ENCODE measurements at places on chromosomes 5 and 9.

DNA sequence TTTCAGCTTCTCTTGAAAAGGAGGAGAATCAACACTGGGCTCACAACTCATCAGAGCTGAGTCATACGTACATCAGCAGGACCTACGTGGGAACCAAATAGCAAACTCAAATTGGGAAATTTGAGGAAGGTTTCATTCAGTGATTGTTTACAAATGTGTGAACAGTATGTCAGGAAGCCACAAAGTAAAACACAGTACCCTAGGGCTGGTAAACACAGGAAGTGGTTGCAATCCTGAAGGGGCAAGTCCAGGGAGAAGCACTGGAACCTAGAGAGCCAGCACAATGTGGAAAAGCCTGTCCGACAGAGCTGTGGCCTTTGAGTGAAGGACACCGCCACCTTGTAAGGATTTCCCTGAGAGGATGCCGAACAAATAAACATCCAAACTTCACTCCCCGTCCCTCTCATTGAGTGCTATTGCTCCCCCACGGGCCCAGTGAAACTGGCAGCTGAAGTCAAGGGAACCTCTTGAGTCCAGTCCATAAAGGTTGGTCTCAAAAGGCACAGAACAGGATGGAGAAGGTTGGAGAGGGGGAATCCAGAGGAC lies 26.7 kb upstream of the RICTOR start:
- DNase-seq, result peak; percentile 96

- no peak for DNase-seq
Measured at GRCh38 chr5:8954801-8955200, 591.1 kb downstream of the SEMA5A start.

DNA sequence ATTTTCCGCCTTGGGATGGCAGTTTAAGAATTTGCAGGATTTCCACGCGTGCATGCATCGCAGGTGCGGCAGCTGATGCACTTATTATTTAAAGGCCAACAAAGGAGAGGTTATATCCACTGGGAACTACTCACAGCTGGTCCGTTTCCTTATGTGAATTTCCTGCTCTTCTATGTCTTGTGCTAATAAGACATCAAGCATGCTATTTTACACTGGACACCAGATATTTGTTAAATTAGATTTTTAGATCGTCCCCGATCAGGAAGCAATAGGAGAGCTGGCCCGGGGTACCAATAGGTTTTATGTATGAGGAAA lies 476 bp upstream of the DTWD2 start:
- no peak for DNase-seq

GRCh38 chr5:124590686-124591085 lies 155.8 kb downstream of the ZNF608 start:
- DNase-seq, result no peak

DNA sequence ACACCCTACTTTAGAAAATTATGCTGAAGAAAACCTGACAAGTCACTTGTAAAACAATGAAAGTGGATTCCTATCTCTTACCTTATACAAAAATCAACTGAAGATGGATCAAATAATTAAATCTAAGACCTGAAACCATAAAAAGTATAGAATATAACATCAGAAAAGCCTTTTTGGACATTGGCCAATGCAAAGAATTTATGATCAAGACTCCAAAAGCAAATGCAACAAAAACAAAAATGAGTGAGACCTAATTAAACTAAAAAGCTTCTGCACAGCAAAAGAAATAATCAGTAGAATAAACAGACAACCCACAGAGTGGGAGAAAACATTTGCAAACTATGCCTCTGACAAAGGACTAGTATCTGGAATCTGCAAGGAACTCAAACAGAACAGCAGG lies 303.0 kb upstream of the CDH9 start:
- no peak for DNase-seq

DNA sequence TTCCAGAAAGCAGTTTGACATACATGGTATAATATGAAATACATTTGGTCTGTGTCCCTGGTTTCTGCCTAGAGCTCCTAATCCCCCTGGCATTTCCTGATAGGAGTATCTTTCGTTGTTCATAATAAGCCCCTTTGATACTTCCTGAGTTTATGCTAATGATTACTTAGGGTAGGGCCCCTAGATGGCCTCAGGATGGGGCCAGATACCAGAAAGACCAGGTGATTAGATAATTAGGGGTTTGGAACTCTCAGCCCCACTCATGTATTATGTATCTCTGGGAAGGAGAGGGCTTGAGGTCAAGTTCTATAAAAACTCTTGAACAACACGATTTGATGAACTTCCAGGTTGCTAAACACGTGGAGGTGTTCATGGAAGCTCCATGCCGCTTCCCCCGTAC lies 163.3 kb upstream of the ZNF608 start:
- DNase-seq, result no peak

GRCh38 chr5:143418140-143418866 lies 14.8 kb upstream of the NR3C1 start:
- no peak for DNase-seq

- DNase-seq, result peak; percentile 85
Measured at GRCh38 chr9:33452828-33453271, 5.5 kb upstream of the AQP3 start.

- no peak for DNase-seq
Measured at GRCh38 chr5:7207979-7208378, 188.0 kb upstream of the ADCY2 start.

GRCh38 chr5:157431544-157432200 lies 28.3 kb upstream of the NIPAL4 start:
- DNase-seq, result peak; percentile 75

GRCh38 chr9:1320051-1320557 lies 269.9 kb downstream of the DMRT2 start:
- no peak for DNase-seq

DNA sequence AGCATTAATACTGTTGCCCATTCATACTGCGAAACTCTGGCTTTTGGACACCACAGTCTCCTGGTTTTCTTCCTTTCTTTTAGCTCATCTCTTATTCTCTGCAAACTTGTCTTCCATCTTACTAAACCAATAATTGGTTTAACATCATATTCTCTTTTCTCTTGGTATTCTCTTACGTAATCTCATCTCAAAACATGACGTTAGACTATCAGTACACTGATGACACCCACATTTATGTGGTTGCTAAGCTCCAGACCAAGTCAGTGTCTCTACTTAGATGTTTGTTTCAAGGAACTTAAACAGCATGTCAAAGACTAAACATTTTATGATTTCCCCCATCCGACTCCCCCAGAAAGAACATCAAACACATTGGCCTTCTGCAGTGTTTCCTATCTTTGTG lies 2.1 kb downstream of the PRRC1 start:
- DNase-seq, result peak; percentile 13

- peak; percentile 74 for DNase-seq
Measured at GRCh38 chr9:36401164-36401740, 1.2 kb upstream of the RNF38 start.

DNA sequence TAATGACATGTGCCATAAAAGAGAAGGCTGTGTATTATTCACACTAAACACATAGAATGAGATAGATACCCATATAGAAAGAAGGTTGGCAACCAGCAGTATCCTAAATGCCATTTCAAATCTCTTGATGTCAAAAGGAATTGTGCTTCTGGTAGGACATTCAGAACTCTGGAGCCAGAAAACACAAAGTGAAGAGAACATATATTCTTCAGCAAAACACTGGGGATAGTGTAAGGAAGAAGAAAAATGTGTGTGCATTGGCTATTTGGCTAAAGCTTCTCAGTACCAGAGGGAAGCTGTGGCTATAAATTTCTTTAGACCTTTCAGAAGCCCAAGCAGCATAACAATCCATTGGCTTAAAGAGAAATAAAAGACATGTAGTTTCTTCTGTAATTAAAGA lies 551.6 kb upstream of the C9orf72 start:
- DNase-seq, result no peak

DNA sequence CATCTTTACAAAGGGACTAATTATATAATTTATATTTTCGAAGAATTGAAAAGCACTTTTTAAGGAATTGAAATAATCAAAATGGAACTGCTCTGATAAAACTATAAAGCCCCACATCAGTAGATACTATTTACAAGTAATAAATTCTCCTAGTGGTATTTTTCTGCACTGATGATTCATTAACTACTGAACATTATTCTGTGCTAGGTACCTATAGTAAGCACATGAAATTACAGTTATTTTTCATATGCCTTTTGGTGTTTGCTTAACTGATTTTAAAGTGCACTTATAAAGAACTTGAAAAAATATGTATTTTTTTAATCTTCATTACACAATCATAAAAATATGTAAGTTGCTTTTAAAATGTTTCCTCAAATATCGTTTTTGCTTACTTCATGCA lies 123.0 kb downstream of the MAN2A1 start:
- no peak for DNase-seq

DNA sequence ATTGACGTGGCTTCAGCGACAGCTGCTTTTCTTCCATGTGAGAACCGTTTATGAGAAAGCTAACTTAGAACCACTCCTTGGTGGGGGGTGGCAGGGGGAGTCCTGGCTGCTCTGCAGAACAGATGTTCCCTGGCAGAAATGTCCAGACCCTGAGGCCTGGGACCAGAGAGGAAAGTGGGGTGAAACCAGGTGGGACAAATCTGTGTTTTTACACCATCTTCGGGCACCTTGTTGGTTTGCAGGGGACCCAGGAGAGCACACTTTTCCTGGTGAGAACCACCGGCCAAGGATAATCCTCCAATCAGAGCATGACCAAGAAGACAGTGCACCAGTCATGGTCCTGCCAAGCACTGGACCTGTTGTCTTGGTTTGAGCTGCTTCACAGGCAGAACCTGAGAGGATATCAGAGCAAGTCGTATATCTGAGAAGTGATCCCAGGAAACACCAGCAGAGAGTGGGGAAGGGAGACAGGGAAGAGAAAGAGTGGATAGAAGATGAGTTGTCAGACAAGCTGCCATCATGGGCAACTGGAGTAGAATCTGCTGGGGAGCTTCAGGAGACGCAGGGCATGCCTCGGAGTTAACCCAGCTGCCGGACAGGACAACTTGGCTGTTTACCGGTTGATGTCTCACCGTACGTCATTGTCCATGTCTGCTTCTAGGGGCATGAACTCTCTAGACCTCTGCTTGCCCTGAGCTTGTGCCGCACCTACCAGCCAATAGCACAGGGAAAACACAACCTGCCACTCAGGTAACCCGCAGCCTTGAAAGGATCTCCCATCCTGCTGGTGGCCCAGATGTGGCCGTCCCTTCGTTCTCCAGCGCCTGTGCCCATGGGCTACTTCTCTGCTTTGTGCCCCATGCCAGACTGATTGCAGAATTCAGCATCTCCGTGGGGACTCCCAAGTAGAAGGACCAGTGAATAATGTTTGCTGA lies 178.4 kb upstream of the MVB12B start:
- DNase-seq, result no peak

- no peak for DNase-seq
Measured at GRCh38 chr9:6909181-6909580, 151.4 kb downstream of the KDM4C start.

GRCh38 chr5:56060276-56061110 lies 65.7 kb upstream of the IL6ST start:
- no peak for DNase-seq

- DNase-seq, result no peak
Measured at GRCh38 chr5:134533115-134533815, 7.8 kb downstream of the JADE2 start.

GRCh38 chr9:117703537-117703936 lies 666 bp upstream of the TLR4 start:
- DNase-seq, result no peak

DNA sequence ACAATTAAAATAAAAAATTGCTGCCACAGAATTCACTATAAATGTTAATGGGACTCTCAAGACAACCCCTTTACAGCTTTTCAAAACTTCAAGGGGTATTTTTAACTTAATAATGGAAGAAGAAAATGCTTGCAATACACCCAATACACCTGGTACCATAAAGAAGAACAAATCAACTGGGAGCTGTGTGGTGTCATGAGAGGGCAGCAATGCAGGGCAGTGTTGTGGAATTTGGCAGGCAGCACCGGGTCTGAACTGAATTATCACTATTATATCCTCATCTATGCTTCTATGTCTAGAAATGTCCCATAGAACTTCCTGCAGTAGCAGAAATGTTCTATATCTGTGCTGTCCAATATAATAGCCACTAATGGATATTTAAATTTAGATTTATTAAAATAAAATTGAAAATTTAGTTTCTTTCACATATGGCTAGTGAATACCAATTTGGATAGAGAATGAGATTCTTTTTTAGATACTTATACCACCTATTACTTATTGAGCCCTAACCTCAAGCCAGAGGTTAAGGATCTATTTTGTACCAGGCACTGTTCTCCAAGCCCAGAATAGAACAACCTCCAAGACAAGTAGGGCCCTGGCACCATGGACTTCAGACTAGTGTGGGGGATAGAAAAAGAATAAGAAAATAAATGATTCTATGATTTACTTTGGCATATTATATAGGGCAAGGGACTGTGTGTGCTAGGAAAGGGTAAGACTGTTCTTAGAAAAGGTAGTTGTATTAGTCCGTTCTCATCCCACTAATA lies 265.3 kb downstream of the PDE4D start:
- DNase-seq, result no peak

DNA sequence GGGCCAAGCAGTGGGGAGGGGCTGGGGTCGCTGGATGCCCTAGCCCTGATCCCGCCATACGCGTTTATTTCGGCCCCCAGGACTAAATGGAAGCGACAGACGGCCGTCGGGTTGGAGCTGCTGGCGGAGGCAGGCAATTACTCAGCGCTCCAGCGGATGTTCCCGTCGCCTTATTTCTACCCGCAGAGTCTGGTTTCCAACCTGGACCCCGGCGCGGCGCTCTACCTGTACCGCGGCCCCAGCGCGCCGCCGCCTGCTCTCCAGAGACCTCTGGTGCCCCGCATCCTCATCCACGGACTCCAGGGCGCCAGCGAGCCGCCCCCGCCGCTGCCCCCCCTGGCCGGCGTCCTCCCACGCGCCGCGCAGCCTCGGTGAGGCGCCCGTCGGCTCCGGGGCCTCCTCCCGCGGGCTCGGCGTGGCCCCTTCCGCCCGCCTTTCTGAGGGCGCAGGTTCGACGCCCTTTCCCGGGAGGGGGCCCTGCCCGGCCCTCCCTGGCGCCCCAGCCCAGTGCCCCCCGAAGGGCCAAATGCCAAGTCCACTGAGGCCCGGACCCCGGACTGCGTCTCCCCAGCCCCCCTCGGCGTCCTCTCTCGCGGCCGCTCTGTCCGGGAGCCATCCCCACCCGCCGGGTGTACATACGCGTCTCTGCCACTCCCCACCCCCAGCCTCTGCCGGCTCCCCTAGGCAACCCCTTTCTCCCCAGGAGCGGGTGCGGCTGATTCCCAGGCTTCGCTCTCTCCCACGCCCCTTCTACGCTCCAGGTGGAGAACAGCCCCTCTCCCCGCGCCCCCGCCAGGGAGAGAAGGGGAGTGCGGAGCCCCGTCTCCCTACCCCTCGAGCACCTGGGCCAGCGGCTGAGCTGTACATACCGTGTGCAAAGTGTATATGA lies 7.0 kb downstream of the BARHL1 start:
- DNase-seq, result no peak

DNA sequence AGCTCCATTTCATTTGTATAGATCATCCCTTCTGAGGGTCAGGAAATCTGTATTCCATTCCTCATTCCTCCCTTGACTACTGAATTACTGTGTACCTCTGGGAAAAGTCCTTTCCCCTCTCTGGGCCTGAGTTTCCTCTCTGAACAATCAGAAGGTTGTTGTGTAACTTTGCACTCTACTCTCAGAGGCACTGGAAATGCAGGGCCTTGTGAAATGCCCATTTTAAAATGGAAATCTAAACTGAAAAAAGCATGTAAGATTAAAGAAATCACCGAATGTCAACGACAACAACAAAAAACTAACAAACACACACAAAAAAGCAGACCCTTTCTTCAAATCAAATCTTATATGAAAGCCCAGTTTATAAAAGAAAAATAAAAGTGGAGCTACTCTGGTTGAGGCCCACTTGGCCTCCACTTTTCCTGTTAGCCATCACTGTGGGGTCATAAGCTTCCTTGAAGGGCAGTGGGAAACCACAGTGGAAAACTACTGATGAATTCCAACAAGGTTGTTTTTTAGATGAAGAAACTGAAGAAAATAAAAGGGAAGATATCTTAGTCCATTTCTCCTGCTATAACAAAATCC lies 21.6 kb upstream of the GRPEL2 start:
- peak; percentile 85 for DNase-seq
